ENCODE measurements at places on chromosomes 6 and 20. TPM values are rescaled to one million over a fixed set of nuclear protein-coding genes. Genes with fewer than 3 reads are reported as not detected.
A peak's percentile ranks its signal among the peaks of the same experiment; 100 is the strongest.

The ABCF1 gene
- 77.8 TPM for total RNA-seq

The PMEPA1 gene
- total RNA-seq, result 6.3 TPM

The NKX2-2 gene
- 0.13 TPM for total RNA-seq

The FAXC gene
- total RNA-seq, result 5.9 TPM

The SLCO4A1 gene
- total RNA-seq, result 45.5 TPM

The KCNQ2 gene
- total RNA-seq, result 0.23 TPM

The HDAC2 gene
- total RNA-seq, result 121 TPM

The DHX35 gene
- total RNA-seq, result 9.8 TPM

The SNAI1 gene
- 3.2 TPM for total RNA-seq

The FILIP1 gene
- 0.85 TPM for total RNA-seq

The AFDN gene
- 47.6 TPM for total RNA-seq

The ZNF318 gene
- 4.8 TPM for total RNA-seq

GRCh38 chr20:2101057-2101864 is at the start of gene STK35:
Gene STK35 (plus strand): TSS chr20:2101827. CDS start chr20:2101882, 55 bp downstream.
- DNase-seq, result no peak

GRCh38 chr20:58215116-58215515 is 13.3 kb downstream of the ANKRD60 start:
- DNase-seq, result no peak

- no peak for DNase-seq
Measured at GRCh38 chr6:16257999-16258708, 19.8 kb downstream of the GMPR start.

- no peak for DNase-seq
Measured at GRCh38 chr20:47318027-47318585, 38.4 kb downstream of the ZMYND8 start.

DNA sequence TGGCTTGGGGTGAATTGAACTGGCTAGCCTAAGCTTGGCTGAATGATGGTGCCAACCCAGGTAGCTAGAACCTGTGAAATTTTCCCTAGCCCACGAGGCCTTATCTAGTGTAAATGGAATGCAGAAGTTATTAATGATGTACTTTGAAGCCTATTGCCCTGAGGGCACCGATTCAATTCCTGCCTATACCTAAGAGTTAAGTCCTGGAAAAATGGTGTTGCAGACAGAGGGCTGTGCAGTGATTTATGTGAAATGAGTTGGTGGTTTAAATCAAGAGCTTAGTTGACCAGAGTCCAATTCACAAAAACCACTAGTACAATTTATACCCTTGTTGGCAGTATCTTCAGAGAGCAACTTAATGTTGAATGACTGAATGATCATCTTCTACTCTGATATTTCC is 373.8 kb upstream of the JAG1 start:
- no peak for DNase-seq

DNA sequence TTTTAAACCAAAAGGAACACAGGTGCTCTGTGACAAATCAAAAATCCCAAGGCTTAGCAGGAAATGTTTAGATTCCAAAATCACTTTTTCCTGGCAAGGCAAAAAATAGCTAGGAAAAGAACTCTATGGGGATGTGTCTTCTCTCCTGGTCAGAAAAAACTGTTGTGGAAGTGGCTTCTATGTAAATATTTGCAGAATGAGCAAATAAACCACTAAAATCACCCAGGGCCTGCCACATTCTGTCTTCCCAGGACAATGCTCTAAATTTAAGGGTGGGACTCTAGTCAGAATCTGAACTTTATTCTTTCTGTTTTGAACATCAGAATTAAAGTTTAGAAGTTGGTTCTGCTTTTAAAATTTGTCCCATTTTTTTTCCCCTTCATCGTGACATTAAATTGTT is 29.3 kb downstream of the GCM1 start:
- DNase-seq, result no peak

DNA sequence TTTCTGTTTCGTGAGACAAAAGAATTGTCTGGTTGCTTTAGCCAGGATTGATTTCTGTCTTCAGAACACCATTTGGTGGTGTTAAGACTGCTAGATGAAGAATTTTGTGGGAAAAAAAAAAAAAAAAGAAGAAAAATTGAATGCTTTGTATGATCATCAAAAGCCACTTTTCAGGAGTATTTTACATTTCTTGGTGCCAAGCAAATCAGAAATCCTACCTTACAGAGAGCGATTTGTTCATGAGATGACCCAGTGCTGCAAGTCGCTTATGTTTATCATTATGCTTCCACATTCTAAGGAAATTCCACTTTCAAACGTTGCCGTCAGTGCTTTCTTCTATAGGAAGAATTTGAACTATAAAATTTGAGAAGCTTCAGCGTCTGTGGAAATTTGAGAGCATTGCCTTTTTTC is 228.7 kb downstream of the BCKDHB start:
- no peak for DNase-seq

DNA sequence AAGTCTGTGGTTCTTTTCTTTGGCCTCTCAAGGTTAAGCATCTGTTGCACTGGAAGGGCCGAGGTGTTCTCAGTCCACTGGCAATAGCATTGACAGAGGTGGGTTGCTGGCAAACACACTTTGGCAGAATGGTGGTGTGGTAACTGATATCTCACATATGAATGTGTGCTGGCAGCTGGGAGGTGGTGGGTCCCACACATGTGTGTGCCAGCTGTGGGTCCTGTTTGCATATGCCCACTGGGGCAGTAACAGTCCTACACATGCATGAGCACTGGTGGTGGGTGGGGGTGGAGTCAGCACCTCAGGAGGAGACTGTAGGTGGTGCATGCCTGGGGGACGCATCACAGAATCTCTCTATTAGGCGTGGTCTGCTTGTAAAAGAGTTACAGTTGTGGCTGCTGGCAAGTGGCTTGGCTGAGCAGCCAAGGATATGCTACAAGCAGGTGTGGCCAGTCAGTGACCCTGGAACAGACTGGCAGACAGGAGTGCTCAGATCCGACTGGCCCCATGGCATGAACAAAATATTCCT is 934.3 kb downstream of the GRIK2 start:
- no peak for DNase-seq

GRCh38 chr6:42960243-42961019 is at the start of gene GNMT:
Gene GNMT (plus strand): TSS chr6:42960754. CDS start chr6:42960768, 14 bp downstream.
- DNase-seq, result no peak

DNA sequence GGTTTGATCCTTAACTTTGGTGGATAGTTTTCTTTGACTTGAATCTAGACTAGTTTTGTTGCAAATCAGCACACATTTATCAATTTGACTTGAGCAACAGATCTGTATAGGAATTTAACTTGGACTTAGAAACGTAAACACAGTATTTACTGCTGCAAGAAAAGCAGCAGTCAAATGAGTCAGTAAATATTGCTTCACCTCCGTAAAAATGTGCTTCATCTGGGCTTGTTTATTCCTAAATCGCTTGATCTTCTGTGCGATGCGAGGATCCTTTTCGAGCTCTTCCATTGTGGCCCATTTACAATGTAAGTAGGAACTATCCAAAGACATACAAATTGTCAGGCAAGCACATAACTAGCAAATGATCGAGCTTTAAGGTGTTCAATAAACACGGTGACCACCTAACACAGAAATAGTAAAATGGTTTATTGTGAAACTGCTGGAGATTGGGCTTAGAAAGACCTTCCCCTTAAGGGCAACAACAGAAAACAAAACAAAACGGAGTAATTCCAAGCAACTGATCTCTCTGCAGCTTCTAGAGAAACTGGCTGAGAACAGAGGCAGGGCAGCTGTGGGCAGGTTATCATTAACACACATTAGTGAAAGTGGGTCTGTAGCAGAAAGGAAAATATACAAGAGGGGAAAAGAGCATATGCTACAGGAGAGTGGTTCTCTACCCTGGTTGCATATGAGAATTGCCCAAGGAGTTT is 120.8 kb downstream of the CHD6 start:
- no peak for DNase-seq

DNA sequence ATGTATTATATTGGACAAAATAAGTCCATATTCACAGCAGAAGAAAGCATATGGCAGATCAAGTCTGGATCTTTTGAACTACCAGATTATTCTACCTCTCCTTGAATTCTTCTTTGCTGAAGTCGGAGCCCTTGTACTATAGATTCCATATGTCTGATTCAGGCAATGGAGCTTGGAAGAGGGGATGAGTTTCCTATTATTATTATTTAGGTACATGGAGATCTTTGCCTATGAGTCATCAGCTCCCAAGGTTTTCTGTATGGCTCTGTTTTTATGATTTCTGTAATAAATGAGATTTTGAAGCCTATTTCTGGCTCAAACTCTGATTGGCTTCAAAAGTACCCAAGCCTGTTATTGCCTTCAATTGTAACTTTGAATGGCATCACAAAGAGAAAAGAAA is 72.0 kb downstream of the OPRM1 start:
- DNase-seq, result no peak

DNA sequence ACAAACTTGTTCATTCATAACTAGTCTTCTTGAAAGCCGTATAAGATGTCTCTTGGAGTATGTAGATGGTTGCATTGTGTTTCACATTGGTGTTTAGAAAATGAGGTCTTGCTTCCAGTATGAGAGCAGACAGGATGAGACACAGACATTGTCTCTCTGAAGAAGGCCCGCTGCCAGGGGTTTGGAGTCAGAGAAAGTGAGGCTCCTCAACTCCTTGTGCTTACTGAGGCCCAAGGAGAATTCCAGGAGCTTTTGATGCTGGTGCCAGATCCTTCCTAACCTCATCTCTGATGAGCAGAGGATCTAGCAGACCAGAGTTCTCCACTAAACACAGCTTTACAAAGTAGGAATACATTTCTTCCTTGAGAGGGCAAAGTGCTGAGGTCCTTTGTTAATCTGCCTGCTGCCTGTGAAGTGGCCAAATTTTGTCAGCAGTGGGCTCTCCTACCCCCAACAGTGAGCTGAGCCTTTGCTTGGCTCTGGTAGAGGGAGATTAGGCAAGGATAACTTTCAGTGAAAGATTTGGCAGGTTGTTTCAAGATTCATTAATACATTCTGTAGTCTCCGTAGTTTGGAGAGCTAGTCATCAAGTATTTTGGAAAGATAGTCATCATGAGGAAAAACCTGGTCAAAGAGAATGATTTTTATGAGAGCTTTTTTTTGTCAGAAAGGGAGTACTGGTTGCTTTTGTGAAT is 9.7 kb downstream of the MAPRE1 start:
- no peak for DNase-seq

GRCh38 chr20:48841875-48842529 is 14.2 kb upstream of the PREX1 start:
- peak; percentile 93 for DNase-seq

DNA sequence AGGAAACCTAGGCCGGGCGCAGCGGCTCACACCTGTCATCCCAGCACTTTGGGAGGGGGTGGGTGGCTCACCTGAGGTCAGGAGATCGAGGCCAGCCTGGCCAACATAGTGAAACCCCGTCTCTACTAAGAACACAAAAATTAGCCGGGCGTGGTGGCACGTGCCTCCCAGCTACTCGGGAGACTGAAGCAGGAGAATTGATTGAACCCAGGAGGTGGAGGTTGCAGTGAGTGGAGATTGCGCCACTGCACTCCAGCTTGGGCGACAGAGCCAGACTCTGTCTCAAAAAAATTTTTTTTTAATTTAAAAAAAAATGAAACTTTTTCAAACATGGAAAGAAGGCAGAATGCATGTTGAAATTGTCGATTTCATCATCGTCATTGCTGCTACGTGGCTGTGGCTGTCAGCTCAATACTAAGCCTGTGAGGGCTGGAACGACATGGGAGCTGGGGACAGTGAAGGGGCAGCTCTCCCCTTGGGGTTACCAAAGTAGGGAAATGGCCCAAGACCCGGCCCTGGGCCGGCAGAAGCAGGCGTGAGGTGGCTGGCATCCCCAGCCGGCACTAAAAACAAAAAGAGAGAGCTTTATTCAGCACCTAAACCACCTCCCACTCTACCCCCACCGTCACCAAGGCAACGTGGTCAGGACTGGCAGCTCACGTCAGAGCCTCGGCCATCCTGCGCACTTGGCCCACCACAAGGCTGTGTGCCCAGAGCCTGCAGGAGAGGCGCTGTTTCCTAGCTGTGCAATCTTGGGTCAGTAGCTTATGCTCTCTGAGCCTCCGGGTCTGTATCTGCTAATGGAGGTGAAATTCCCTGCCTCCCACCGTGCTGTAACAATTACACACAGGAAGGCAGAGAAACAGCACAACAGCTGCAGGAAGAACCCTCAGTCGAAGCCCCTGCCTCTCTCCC is 30.8 kb downstream of the AGPAT4 start:
- no peak for DNase-seq

GRCh38 chr6:137880746-137881521 is 13.9 kb downstream of the TNFAIP3 start:
- no peak for DNase-seq

DNA sequence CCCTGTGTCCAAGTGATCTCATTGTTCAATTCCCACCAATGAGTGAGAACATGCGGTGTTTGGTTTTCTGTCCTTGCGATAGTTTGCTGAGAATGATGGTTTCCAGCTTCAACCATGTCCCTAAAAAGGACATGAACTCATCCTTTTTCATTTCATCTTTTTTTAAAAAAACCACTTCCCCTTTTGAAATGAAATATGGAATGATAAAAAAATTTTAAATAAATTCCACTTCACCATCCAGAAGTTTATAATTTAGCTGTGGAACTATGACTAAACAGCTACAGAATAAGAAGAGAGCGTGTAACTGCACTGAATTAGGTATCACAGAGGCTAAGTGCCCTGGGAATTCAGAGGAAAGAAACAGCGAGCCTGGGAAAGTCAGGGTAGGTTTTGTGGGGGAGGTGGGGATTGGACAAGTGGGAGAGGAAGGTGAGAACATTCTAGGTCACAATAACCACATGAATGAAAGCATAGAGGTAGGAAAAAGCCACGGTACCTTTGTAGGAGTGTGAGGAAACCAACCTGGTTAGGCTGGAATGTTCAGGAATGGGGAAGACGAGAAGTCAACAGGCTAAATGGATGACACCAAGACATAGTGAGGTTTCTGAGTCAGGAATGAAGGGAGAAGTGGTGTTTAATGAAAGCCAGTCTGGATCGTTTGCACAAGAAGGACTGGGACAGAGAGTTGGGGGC is 11.0 kb downstream of the TRIM10 start:
- no peak for DNase-seq

DNA sequence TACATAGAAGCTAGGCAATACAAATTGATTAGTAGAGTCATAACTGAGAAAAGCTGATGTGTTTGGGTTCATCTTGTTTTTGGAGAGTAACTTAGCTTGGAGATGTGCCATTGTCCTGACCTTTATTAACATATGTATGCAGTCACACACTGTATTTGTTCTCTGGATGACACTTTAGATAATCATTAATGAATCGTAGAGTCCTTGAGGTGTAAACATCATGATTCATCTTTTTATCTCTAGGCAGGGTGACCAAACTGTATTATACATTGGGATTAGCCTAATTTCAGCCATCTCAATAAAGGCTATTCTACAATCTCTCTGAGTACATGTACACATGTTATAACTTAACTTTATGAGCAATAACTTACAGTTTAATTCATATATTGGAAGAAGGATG is 3.6 kb upstream of the MTCL3 start:
- DNase-seq, result no peak

DNA sequence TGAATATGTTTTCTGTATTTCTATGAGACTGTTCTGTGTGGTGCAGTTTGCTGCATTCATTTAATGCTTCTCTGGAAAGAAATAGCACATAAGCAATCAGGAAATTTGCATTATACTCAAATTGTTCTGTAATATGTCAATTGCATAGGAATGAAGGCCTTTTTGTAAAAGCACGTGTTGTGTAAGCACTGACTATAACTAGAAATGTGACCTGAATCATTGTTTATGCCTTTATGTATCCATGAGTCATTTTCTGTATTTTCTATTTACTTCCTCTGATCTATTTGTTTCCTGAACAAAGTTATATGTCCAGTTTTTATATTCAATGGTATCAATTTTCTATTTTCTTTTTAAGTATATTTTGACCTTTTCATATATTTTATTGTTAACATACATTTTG is 1455.3 kb downstream of the GRIK2 start:
- DNase-seq, result no peak

GRCh38 chr20:37880726-37881591 is 22.0 kb upstream of the VSTM2L start:
- no peak for DNase-seq

- no peak for DNase-seq
Measured at GRCh38 chr20:3102575-3103368, 18.2 kb upstream of the AVP start.

Data from HT1080 (cell line).